GM10248 (cell line): ENCODE measurements at places on chromosomes 5 and 9.
A peak's percentile ranks its signal among the peaks of the same experiment; 100 is the strongest.

GRCh38 chr5:64678374-64678773 is 11.9 kb upstream of the SHISAL2B start:
- DNase-seq, result no peak

DNA sequence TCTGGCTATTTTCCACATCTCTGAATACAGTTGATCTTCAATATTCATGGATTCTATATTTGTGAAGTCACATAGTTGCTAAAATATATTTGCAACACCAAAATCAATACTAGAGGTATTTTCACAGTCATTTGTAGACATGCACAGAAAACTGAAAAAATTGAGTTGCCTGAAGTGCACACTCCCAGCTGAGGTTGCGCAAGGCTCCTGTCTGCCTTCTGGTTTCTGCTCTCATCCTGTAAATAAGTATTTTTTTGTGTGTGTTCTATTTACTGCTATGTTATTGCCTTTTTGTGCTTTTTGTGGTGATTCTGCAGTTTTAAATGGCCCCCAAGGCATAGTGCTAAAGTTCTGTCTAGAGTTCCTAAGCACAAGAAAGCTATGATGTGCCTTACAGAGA is 371.1 kb upstream of the GRAMD2B start:
- no peak for DNase-seq

DNA sequence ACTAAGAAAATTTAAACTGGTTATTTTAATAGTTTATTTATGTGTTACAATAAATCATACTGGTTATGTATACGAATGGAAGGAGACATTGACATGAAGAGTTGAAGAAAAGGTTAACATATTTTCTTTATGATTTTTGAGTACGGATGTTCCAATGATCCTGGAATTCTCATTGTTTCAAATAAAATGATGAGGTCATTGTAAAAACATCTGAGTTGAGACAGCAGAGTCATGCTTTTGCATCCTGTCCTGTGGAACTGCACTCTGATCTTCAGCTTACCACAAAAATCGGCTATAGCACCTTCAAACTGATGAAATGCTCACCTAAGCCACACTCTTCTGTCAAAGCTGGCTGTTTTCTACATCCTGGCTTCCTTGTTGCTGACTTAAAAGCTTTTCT is 67.8 kb downstream of the PTCD2 start:
- DNase-seq, result no peak

DNA sequence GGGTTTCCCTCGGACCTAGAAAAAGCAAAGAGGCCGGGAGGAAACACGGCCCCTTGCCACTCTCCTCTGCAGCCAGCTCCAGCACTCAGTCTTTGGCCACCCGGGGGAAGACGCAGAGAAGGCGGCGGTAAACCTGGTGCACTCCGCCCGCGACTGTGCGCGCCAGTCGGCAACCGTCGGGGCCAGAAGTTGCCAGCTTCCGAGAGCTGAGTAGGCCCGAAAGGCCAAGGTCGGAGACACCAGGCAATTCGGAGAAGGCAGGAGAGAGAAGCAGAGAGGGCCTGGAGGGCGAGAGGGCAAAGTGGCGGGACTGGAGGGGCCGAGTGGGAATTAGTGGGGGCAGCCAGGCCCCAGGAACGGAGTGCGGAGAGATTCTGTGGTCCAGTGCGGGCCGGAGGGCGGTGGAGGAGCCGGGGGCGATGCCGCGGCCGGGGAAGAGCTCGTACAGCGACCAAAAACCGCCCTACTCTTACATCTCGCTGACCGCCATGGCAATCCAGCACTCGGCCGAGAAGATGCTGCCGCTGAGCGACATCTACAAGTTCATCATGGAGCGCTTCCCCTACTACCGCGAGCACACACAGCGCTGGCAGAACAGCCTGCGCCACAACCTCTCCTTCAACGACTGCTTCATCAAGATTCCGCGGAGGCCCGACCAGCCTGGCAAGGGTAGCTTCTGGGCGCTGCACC is at the start of gene FOXB2:
TSS of gene FOXB2 (plus strand) at position 420 of the 690 bp plus-strand sequence. CDS start at position 420, 0 bp downstream.
- DNase-seq, result peak; percentile 14

GRCh38 chr5:133635051-133635450 is 22.7 kb upstream of the FSTL4 start:
- DNase-seq, result no peak

GRCh38 chr9:133429214-133429613 is 7.0 kb downstream of the ADAMTS13 start:
- no peak for DNase-seq

GRCh38 chr5:122965111-122965510 is 71.4 kb downstream of the PPIC start:
- DNase-seq, result no peak

- DNase-seq, result no peak
Measured at GRCh38 chr9:13648676-13649075, 369.2 kb upstream of the MPDZ start.

GRCh38 chr5:161230221-161230620 is 316.3 kb downstream of the GABRB2 start:
- DNase-seq, result no peak

- DNase-seq, result no peak
Measured at GRCh38 chr5:36630201-36631145, 24.1 kb downstream of the SLC1A3 start.

- DNase-seq, result peak; percentile 49
Measured at GRCh38 chr5:148443998-148444397, 60.2 kb downstream of the FBXO38 start.
